ENCODE measurements at places on chromosomes 1 and 21.

DNA sequence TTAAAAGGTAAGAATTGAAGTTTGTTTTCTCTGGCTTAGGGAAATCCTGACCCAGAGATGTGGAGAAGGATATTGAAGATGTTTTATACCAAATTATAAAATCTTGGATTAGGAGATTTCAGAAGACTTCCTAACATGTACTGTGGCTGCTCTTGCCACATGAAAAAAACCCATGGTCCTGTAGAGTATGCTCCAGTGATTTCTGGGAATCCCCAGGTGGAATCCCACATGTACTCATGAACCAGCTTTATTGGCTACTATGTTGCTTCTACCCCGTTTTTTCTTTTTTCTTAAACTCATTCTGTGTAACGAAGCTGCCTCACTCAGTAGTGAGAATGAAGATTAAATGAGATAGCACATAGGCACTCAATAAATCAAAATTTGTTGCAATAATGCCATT lies 132.7 kb upstream of the SGIP1 start:
- DNase-seq: no peak

GRCh38 chr1:17437580-17438317 lies 1.7 kb downstream of the RCC2 start:
- peak; percentile 71 for DNase-seq

GRCh38 chr1:26163684-26164035 lies 4.8 kb downstream of the FAM110D start:
- no peak for DNase-seq

DNA sequence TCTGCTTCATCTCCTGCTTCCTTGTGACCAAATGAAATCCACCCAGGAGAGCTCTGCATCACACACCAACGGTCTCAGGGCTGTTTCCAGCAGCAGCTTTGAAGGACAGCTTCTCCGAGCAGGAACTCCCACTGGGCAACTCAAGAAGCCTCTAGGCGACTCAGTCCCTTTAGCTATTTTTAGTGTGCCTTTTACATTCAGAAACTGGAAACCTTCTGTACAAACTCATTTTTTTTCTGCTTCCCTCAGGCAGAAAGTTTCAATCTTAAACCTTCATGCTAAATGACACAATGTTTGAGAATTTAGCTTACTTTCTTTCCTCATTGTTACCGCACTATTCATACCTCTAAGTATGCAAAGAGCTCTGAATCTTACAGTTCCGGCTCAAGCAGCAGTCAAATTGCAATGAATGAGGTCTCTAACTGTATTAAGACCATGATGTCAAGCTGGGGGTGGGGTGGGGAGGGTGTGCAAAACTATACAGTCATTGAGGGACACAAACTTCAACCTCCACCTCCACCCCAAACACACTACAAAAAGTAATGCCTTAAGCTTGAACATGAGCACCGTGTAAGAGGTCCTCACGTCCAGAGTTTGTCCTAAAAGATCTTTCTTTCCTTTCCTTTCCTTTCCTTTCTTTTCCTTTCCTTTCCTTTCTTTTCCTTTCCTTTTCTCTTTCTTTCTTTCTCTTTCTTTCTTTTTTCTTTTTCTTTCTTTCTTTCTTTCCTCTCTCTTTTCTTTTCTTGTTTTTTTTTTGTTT lies 16.4 kb upstream of the TARBP1 start:
- DNase-seq: no peak

DNA sequence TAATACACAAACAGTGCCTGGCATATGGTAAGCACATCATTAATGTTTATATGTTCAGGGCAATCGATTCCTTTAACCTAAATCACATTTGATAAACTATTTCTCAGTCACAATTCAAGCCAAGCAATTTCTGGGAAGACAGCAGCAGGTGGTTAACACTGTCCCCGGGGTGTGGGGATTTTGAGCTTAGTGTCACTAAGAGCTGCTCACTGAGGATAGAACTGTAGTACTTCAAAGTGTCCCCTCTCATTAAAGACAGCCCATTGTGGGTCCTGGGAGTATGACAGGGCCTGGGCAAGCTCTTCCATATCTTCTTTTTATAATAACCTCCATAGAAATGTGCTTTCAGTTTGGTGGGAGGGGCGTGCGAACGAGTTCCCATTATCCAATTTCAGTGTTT lies 8.4 kb upstream of the GALNT2 start:
- DNase-seq: no peak

- no peak for DNase-seq
These were observed 2.5 kb downstream of the FCRL4 start for GRCh38 chr1:157595356-157595755.

DNA sequence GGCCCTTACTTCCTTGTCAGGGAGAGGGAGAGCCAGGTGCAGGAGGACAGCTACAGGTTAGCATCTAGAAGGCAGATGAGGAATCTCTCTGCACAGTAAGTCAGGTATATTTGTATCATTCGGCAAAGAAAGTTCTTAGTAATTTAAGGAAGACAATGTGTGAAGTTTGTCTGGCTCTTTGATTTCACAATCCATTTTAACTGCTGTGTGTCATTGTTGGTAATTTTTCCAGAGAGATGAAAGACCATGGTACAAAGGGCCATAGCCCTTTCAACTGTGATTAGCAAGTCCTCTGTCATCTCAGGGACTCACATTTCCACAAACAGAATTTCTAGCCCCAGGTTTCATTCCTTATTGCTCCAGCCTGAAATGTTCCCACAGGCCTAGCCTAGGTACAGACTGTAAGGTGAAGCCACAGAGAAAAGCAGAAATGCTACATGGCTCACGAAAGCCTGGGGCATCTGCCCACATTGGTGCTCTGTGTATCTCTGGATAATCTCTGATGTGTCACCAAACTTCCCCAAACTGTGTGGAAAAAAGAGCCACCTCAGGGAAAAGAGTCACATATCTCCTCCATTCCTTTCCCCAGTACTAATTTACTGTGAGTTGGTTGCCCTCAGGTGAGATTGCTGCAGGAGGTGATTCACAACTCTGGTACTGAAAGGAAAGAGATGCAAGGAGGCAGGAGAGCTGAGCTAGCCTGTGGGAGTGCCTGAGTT lies 70.6 kb downstream of the SYT6 start:
- DNase-seq: no peak

- no peak for DNase-seq
These were observed 5.0 kb downstream of the AKR7A2 start for GRCh38 chr1:19306941-19307340.

GRCh38 chr1:221837896-221838295 lies 96.0 kb upstream of the DUSP10 start:
- peak; percentile 27 for DNase-seq

- DNase-seq: no peak
These were observed 3.7 kb upstream of the SDE2 start for GRCh38 chr1:226002667-226003501.

GRCh38 chr1:153349363-153350320 lies 1.0 kb upstream of the PGLYRP4 start:
- no peak for DNase-seq

DNA sequence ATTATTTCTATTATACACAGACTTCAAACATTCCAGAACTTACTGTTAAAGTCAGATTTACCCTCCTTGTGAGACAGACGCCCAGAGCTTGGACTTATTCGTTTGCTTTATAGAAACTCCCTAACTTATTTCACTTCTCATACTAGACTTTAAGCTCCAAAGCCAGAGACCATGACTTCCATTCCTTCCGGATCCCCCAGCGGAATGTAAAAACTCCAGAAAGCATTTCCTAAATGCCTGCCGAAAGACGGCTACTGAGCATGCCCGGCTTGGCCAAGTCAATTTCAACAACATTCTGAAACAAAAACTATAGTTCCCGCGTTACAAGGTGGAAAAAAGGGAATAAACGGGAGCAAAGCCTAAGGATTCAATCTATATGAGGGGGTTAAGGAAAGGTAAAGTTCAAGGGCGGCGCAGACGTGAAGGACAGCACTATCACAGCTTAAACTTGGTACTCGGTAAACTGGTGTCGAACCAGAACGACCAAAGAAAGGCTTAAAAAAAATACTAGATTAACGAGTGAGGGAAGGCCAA lies 1.1 kb downstream of the USP48 start:
- DNase-seq: no peak

- DNase-seq: no peak
These were observed 241.4 kb upstream of the JUN start for GRCh38 chr1:59025201-59025600.

- no peak for DNase-seq
These were observed 491.2 kb upstream of the USP24 start for GRCh38 chr1:55706397-55706796.

GRCh38 chr1:70586046-70586445 lies 175.0 kb downstream of the CTH start:
- DNase-seq: no peak

DNA sequence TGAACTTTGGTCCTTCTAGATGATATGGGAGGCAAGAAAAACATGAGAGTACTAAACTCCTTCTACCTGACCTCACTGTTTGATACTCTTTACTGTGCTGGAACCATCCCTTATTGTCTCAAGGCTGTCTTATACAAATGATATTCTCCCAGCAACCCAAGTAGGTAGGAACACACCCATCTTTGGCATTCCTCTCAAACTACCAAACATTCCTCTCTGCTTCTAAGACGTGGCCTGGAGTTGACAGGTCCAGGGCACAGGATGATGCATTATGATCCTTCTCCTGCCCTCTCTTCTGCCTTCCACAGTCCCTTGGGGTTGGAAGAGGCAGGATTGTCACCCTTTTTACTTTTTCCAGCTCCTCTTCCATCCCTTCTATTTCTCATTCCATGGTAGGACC lies 90.5 kb downstream of the SPATA17 start:
- DNase-seq: no peak

GRCh38 chr1:24727501-24728216 lies 17.6 kb upstream of the CLIC4 start:
- DNase-seq: no peak

DNA sequence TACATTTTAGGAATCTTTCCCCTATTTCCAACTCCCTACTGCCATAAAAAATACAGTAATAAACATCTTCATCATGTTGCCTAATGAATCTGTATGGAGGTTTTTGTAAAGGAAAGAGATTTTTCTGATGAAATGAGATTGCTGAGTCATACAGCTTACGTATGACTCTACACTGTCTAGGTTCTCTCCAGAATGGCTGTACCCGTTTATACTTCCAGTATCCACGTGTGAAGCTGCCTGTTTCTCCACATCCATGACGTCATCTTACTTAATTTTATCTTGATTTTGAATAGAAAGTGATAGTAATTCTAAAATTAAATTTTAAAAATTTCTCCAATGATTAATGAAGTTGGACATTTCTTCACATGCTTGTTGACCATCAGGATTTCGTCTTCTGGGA lies 103.7 kb downstream of the COQ8A start:
- DNase-seq: no peak

- no peak for DNase-seq
These were observed 44.1 kb upstream of the ARHGEF16 start for GRCh38 chr1:3410142-3410925.

DNA sequence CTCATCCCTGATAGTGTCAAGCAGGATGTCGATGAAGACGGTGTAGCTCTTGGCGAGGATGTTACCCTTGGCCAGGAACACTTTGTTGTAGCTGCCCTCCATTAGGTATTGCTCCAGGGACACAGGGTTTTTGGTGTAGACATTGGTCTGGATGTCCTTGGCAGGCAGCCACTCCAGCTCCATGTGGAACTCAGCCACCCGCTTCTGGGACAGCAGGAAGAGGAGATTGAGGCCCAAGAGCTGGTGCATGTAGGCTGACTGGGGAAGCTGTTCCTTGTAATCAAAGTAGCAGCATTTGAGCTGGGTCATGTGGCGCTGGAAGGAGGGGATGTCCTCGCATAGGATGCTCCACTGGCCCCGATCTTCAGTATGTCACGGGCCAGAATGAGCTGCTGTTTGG lies 9.5 kb downstream of the IL6R start:
- DNase-seq: no peak

- no peak for DNase-seq
These were observed 9.9 kb downstream of the PEX10 start for GRCh38 chr1:2402420-2402819.

GRCh38 chr1:170296211-170296610 lies 150.5 kb downstream of the NTMT2 start:
- DNase-seq: no peak

DNA sequence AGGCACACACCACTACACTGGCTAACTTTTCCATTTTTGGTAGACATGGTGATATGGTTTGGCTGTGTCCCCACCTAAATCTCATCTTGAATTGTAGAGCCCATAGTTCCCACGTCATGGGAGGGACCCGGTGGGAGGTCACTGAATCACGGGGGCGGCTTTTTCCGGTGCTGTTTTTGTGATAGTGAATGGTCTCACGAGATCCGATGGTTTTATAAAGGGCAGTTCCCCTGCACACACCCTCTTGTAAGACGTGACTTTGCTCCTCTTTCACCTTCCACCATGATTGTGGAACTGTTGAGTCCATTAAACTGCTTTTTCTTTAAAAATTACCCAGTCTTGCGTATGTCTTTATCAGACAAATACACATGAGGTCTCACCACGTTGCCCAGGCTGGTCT lies 1.3 kb upstream of the FTCD start:
- no peak for DNase-seq

- no peak for DNase-seq
These were observed 324.4 kb downstream of the KCTD3 start for GRCh38 chr1:215891266-215892057.

- DNase-seq: no peak
These were observed 6.6 kb upstream of the C1orf174 start for GRCh38 chr1:3906672-3907020.

GRCh38 chr1:19313961-19314882 lies 2.1 kb downstream of the SLC66A1 start:
- DNase-seq: no peak

GRCh38 chr1:115680730-115681111 lies 39.0 kb downstream of the VANGL1 start:
- no peak for DNase-seq

- no peak for DNase-seq
These were observed 14.3 kb upstream of the RGS1 start for GRCh38 chr1:192561301-192561700.

DNA sequence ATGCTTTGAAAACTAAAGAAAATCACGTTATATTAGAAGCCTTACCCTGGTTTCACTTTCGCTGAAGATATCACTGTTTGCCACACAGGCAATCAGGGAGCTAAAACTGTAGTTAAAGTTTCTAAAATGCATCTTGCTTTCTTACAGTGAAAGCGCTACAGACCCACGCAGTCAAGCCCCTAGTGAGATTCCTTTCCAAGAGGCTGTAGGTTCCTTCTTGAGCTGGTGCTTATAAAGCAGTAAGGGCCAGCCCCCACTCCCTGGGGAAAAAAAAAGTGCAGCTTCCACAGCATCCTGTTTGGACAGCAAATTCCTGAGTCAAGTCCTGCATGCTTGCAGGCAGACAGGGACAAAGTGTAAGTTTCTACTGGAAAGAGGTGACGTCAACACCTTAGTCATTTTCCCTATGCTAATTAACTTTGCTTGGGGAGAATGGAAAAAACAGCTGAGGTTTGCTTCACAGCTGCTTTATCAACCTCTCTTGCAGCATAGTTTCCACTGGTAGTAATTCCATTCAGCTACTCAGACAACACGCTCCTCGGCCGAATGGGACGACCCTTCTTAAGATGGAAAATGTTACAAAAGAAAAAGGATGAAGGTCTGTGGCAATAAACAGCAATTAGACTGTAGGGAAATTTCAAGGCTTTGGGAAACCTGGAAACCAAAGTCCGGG lies 14.7 kb upstream of the KCNE1 start:
- peak; percentile 42 for DNase-seq
